ENCODE measurements at places on chromosomes 11 and 22.

GRCh38 chr11:1557904-1558774 lies 13.9 kb downstream of the DUSP8 start:
- no peak for DNase-seq

DNA sequence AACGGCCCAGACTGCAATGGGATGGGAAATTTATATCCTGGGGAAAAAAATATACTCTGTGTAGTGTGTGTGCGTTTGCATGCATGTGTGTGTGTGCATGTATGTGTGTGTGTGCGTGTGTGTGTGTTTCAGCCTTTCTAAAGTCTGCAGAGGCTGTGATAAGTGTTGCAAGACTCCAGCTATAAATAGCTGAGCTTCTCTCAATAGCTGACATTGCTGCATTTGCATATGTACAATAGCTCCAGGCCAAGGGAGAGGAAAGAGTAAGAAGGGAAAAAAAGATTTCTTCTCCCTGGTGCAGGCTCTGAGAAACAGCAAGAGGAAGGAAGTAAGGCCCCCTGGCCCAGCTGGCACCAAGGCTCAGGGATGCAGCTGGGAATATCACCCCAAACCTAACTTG lies 483.0 kb downstream of the MN1 start:
- no peak for DNase-seq

- DNase-seq = no peak
Measured at GRCh38 chr11:64180891-64181290, 5.1 kb upstream of the STIP1 start.

DNA sequence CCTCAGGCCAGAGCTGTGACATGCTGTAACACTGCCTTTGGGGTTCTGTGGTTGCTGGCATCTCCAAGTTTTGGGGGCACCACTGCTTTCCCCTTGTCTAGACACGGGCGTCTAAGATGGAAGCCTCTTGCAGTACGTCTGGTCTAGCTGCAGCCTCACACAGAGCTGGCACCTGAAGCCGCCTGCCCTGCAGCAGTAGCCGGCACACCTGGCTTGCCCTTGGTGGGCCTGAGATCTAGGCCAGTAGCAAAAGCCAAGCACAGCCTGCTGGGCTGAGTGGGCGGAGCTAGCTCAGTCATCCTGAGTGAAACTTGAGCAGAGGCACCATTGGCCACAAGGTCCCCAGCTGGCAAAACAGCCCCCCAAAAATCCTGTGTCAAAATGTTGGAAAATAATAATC lies 154.2 kb downstream of the DLG2 start:
- DNase-seq = no peak

DNA sequence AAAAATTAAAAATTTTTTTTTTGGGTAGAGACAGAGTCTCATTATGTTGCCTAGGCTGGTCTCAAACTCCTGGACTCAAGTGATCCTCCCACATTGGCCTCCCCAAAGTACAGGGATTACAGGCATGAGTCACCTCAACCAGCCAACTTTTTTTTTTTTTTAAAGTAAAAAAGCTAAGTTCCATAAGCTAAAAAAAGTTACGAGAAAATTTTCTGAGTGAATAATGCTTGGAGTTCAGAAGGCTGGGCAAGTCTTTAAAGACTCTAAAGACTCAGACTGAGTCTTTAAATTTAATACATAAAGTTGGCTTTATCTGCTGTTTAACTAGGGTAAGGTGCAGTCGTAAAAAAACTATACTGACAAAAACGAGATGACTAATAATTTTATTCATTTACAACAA lies 5.6 kb downstream of the DDX6 start:
- no peak for DNase-seq

DNA sequence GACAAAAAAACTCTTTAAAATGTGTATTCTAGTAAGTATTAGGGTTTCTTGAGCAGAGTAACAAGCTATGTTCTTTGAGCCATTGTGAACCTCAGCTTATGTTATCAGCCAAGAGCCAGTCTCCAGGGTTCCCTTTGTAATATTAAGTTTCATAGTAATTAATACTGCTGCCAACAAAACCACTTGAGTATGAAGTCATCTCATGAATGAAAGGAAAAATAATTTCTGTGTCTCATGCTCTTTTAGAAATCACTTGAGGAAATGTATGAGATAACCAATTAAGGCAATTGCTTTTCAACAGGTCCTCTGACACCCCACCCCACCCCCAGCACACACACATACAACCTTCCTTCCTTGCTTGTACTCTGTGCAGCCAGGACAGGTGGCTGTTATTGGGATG lies 59.9 kb downstream of the BBOX1 start:
- no peak for DNase-seq

DNA sequence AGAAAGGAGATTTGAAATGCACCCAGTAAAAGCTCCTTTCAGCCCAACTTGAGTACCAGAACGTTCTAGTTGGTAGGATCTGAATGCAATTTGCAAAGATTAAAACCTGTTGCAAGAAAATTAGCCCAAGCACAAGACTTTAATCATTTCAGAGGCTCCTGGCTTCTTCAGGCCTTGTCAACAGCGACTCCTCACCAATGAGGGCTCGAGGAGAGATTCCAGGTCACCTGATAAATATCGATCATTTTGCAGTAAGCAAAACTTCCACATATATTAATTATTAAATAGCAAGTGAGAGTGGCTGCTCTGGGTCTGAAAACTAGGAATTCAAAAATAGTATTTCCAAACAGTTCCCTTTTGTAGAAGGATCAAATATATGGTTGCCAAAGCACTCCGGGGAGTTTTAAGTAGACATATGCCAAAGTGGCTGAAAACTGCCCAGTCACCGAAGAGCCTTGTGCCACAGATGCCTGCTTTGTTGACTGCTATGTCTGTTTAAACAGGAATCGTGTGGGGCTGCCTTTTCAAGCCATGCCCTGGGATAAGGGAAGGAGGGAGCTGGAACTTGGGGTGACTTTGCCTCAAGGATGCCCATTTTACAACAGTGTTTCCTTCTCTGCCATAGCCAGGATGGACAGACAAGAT lies 64.0 kb downstream of the CSNK2A3 start:
- no peak for DNase-seq

GRCh38 chr11:111733016-111733415 lies 33.2 kb downstream of the PPP2R1B start:
- no peak for DNase-seq

DNA sequence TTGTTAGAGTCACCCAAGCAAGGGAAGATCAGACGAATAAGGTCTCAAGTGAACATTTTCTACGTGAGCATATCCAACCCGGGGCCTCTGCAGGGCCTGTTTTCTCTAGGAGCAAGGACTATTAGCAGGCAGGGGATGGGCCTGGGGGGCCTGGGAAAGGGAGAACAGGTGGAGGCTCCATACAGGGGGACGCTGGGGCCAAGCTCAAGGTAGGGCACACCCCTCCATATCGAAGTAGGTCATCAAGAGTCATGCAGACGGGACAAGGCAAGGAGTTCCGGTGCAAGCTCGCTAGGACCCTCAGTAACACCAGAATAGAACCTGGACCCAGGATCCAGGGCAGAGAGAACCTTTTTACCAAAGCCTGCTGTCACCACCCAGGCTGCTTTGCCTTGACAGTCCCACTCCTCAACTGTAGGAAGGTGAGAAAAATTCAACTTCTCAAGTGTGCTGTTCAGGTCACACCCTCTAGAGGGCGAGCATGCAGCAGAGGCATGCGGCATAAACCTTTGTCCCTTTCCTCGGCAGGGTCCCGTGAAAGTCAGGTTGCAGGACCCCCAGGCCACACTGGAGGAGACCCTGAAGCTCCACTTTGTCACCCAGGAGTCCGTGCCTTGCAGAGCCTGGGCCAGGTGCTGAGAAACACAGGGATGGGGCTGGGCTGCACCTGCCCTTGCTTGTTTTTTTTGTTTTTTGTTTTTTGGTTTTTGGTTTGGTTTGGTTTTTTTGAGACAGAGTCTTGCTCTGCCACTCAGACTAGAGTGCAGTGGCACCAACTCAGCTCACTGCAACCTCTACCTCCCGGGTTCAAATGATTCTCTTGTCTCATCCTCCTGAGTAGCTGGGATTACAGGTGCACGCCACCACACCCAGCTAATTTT lies 8.6 kb upstream of the APOBEC3B start:
- peak; percentile 28 for DNase-seq

- no peak for DNase-seq
Measured at GRCh38 chr11:110858547-110858921, 146.3 kb upstream of the ARHGAP20 start.

DNA sequence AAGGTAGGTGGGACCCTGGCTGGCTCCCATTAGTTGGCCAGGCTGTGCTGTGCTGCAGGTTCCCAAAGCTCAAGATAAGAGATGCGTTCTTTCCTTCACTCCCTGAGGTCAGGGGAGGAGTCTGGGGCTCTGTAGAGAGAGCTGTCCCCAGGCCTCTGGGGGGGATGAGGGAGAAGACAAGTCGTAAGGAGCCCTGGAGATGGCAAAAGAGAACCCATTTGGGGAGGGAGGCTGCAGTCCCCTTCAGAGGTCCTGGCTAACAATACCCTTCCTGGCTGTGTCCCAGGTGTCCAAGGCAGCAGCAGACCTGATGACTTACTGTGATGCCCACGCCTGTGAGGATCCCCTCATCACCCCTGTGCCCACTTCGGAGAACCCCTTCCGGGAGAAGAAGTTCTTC lies 916 bp downstream of the GNG3 start:
- no peak for DNase-seq

GRCh38 chr11:64340671-64341335 lies 799 bp downstream of the CCDC88B start:
- DNase-seq = peak; percentile 44

- no peak for DNase-seq
Measured at GRCh38 chr11:27558401-27558800, 51.8 kb upstream of the LIN7C start.

DNA sequence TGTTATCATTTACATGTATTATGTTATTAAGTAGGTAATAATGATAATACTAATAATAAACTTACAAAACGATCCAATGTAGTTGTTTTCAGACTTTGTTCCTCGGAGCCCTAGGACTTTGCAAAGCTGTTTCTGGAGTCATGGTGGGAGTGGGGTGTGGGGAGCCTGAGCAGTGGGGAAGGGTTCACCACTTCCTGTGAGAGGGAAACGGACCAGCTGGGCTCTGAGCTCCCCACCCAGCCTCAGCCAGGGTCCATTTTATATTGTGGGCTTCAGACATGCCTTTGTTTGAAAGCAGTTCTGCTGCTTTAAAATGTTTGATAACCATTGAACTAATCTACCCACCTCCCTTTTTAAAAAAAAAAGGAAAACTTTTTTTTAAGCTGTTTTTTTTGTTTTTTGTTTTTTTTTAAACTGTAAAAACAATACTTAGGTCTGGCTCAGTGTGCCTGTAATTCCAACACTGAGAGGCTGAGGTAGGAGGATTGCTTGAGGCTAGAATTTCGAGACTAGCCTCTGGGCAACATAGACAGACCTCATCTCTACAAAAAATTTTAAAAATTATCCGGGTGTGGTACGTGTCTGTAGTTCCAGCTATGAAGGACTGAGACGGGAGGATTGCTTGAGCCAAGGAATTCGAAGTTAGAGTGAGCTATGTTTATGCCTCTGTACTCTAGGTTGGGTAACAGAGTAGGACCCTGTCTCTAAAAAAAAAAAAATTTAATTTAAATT lies 7.0 kb downstream of the SERPING1 start:
- DNase-seq = no peak

- DNase-seq = no peak
Measured at GRCh38 chr11:13042873-13043342, 33.8 kb downstream of the RASSF10 start.

DNA sequence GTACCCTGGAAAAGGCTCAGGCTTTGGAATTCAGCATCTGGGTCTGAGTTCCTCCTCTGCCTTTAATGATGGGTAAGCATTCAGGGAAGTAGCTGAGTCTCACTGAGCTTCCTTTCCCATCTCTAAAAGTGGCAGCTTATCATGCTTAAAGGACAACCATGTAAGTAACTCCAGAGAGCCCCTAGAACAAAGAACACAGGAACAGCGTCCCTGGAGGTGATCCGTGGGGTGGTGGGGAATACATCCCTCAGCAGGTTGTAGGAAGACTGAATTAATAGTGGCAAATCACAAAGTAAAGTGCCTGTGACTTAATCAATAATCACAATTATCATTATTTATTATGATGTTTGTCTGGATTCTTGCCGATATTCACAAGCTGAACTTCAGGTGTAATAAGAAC lies 114.7 kb upstream of the ISX start:
- no peak for DNase-seq

DNA sequence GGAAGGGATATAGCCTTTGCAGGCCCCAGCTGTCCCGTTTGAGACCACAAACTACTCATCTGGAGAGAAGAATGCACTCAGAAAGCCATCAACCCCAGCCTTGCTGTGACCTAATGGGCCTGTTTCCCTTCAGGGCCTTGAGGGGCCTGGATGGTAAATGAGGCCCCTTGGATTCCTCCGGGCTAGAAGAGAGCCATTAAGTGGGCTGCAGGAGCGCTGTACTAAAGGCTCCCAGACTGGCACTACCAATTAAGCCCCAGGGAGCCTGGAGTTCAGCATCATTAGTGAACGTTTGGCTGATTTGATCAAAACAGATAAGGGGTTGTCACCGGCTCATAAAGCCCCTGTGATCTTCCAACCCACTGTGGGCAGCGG lies 23.0 kb downstream of the CD5 start:
- no peak for DNase-seq

DNA sequence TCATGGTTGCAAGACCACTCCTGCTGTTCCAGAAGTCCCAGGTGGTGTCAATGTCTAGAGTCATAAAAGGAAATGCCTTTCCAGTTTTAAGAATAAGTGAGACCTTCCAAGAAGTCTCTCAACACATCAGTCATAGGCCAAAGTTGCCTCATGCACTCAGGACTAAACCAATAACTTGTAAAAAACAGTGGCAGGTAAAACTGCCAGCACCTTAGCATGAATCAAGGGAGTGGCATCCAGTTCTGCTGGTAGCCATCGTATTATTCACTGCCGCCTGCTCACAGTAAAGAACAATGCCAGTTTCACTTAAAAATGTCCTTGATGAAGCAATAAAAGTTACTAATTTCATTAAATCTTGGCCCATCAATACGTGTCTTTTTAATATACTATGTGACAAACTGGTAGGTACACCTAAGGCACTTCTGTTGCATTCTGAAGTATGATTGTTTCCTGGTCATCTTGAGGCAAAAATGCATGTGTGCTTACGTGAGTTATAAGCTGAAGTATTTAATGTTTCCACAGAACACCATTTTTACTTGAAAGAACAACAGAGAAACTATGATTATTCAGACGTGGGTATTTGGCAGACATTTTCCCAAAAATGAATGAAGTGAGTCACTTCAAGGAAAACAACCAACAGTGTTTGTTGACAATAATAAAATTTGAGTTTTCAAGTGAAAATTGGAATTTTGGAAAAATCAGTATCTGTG lies 125.2 kb upstream of the SNX19 start:
- DNase-seq = no peak
